Endothelial cell of umbilical vein (primary cell): ENCODE measurements at places on chromosomes 6 and 20. TPM values are rescaled to one million over a fixed set of nuclear protein-coding genes. Genes with fewer than 3 reads are reported as not detected.

The NOX3 gene
- total RNA-seq = not detected in 2 replicates

DNA sequence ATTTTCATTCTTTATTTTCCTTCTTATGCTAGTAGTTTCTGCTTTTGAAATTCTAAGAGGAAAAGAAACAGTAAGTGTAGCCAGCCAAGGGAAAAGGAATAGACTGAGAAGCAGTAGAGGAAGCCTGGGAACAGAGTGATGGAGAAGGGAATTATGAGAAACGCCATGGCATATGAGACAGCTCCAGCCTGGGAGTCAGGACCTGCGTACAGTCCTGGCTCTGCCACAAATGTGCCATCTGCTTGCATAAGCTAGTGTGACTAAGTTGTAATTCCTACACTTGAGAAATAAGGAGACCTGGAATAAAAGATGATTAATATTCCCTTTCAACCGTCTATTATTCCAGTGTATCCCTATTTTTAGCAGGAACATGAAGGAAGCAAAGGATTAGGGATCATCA is 47.5 kb downstream of the OSTM1 start:
- no peak overlapping the region for H3K27ac ChIP-seq
- H3K27me3 ChIP-seq = peaks cover 2% of the 10 kb centered on the region
- H3K4me3 ChIP-seq = no peak overlapping the region
- H3K4me1 ChIP-seq = no peaks in the 10 kb centered on the region

DNA sequence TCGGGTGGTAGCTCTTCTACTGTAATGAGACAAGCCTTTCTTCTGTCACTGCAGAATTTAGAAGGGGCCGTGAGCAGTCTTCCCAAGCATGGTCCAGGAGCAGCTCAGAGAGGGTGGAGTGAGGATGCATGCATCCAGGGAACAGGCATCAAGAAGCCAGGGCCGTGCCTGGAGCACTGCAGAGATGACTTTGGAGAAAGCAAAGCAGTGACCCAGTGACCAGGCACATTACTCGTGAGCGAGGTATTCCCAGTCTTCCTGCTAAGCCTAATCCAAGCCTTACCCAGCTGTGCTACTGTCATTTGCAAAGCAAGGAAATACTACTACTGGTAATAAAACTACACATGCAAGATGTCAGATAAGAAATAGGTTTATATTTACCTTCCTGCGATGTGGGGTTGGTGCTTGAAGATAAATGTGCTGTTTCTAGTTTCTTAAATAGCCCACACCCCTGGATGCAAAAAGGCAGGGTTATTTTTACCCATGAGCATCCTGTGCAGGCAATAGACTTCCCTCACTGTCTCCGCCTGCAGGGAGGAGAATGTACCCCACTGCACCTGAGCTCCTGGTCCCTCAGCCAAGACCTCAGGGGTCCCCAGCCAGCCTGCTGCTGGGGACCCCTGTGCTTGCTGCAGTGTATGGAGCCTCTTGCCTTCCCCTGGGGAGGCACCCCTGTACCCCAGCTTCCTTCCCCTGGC is 62.9 kb downstream of the SSR1 start:
- no peaks in the 10 kb centered on the region for H3K27me3 ChIP-seq
- no peaks in the 10 kb centered on the region for H3K4me1 ChIP-seq
- H3K4me3 ChIP-seq = no peak overlapping the region
- DNase-seq = no peak
- peaks cover 46% of the 10 kb centered on the region for H3K36me3 ChIP-seq

The TMEM242 gene
- total RNA-seq = 15.3 and 15.5 TPM in 2 replicates

DNA sequence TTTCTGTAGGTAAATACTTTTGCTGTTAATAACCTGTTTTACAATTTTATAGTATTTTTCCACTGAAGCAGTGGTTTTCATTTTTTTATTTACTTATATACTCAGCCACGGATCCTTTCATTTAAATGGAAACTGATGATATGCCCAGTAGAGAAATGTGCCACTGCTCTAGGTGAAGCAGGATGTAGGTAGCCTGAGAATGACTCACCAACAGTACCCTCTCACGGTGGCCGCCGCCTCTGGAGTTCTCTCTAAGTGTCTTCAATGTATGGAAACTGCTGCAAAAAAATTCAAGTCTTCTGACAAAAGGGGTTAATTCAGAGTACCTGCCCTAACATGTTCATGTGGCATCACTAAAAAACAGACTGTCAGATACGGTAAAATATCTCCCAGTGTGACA is 6.4 kb downstream of the EYA4 start:
- no peak for DNase-seq
- H3K27me3 ChIP-seq = peaks cover 60% of the 10 kb centered on the region
- H3K36me3 ChIP-seq = no peaks in the 10 kb centered on the region
- H3K27ac ChIP-seq = no peak overlapping the region

GRCh38 chr20:17138237-17138636 is 88.6 kb upstream of the PCSK2 start:
- H3K27me3 ChIP-seq = no peaks in the 10 kb centered on the region
- H3K4me1 ChIP-seq = no peaks in the 10 kb centered on the region
- no peak overlapping the region for H3K4me3 ChIP-seq
- H3K27ac ChIP-seq = no peak overlapping the region
- H3K36me3 ChIP-seq = no peaks in the 10 kb centered on the region

DNA sequence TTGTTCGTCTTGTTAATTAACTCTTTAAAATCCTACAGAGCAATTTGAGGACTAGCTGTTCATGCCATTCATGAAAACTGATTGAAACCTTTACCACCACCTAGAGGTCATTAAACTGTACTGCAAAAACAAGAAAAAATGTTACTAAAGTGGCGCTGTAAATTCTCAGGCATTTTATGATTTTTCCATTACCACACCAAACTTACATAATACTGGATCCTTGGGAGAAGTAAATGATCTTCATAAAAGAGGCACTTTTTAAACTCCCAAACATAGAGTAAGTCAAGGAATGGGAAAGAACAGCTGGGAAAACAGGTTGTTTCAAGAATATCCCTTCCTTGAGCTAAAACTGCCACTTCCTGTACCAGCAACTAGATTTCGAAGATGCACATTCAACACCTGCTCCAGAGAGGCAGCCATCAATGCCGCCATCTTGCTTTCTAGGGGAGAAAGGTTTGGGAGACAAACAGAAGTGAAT is 54.3 kb downstream of the MYLIP start:
- no peaks in the 10 kb centered on the region for H3K36me3 ChIP-seq
- DNase-seq = peak; percentile 65
- H3K27me3 ChIP-seq = peaks cover 14% of the 10 kb centered on the region
- H3K4me1 ChIP-seq = no peaks in the 10 kb centered on the region
- H3K27ac ChIP-seq = no peak overlapping the region

The PI16 gene
- not detected in 2 replicates for total RNA-seq

The SIRPB1 gene
- total RNA-seq = 6.5 and 9.5 TPM in 2 replicates

DNA sequence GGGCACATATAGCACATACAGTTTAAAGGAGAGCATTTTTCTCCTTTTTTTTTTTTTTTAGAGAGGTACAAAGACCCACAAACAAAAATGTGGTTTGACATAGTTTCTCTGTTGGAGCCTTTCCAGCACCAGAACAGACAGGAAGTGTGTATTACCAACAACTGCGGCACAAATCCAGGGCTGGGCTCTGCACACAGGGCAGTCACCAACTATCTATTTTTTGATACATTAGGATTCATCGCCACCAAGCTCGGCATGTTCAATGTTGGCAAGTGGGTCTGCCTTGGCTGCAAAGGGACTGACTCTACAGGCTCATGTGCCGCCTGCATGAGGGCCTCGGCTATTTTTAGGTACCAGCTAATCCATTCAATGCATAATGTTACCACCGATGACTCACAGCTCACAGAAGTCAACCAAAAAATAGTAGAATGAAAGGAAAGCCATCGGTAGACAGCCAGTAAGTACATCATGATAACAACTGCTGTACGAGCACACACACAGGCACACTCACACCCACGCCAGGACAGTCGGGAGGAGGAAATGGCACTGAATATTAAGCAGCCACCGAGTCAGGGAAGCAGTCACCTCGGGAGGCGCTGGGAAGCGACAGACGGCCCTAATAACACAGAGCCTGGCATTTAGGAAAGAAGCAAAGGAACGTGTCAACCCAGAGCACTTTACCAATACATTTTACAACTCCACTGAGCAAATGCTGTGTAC is 81.6 kb downstream of the GMPR start:
- H3K36me3 ChIP-seq = no peaks in the 10 kb centered on the region
- no peak overlapping the region for H3K4me3 ChIP-seq
- H3K27ac ChIP-seq = peak overlapping the region; percentile 87
- peak; percentile 95 for DNase-seq
- H3K4me1 ChIP-seq = peaks cover 15% of the 10 kb centered on the region

The SULF2 gene
- total RNA-seq = 140 and 160 TPM in 2 replicates

GRCh38 chr20:11352041-11352440 is 565.7 kb upstream of the BTBD3 start:
- no peaks in the 10 kb centered on the region for H3K4me1 ChIP-seq
- no peak overlapping the region for H3K27ac ChIP-seq
- H3K36me3 ChIP-seq = no peaks in the 10 kb centered on the region
- peaks cover 6% of the 10 kb centered on the region for H3K27me3 ChIP-seq
- no peak overlapping the region for H3K4me3 ChIP-seq
- no peak for DNase-seq

The ISM1 gene
- total RNA-seq = not detected in 2 replicates

- H3K4me1 ChIP-seq = peaks cover 18% of the 10 kb centered on the region
- no peak for DNase-seq
- no peak overlapping the region for H3K4me3 ChIP-seq
- no peaks in the 10 kb centered on the region for H3K27me3 ChIP-seq
- no peaks in the 10 kb centered on the region for H3K36me3 ChIP-seq
These were observed 13.7 kb downstream of the SOD2 start for GRCh38 chr6:159679091-159680077.

The SLC26A8 gene
- total RNA-seq = not detected in 2 replicates

DNA sequence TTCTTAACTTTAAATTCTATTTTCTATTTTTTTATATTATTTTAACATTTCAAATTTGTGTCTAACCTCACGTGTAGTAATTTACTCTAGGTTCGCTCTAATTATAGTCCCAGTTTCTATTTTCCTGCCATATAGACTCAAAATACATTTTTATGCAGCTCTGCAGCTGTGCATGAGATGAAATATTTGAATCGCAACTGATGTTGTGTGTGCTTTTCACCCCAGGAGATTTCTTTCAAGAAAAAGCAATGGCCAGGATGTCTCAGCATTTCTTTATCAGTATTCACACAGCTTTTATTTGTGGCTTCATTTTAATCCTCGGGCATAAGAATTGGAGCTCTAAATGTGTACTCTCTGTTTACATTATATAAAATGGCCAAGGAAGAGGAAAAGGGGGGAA is 157.6 kb downstream of the HDGFL1 start:
- H3K4me1 ChIP-seq = no peaks in the 10 kb centered on the region
- no peaks in the 10 kb centered on the region for H3K36me3 ChIP-seq
- no peak for DNase-seq

GRCh38 chr6:105934708-105935107 is 151.4 kb upstream of the PRDM1 start:
- DNase-seq = no peak
- no peaks in the 10 kb centered on the region for H3K27me3 ChIP-seq
- H3K4me3 ChIP-seq = no peak overlapping the region
- H3K4me1 ChIP-seq = no peaks in the 10 kb centered on the region
- H3K27ac ChIP-seq = no peak overlapping the region
- H3K36me3 ChIP-seq = no peaks in the 10 kb centered on the region

The AGER gene
- total RNA-seq = 12.0 and 18.5 TPM in 2 replicates

The OPN5 gene
- total RNA-seq = not detected in 2 replicates

GRCh38 chr6:113496166-113496565 is 361.0 kb upstream of the MARCKS start:
- H3K27me3 ChIP-seq = no peaks in the 10 kb centered on the region
- H3K27ac ChIP-seq = peak overlapping the region; percentile 100
- H3K36me3 ChIP-seq = no peaks in the 10 kb centered on the region
- H3K4me3 ChIP-seq = peak overlapping the region; percentile 49
- DNase-seq = peak; percentile 98
- peaks cover 33% of the 10 kb centered on the region for H3K4me1 ChIP-seq

DNA sequence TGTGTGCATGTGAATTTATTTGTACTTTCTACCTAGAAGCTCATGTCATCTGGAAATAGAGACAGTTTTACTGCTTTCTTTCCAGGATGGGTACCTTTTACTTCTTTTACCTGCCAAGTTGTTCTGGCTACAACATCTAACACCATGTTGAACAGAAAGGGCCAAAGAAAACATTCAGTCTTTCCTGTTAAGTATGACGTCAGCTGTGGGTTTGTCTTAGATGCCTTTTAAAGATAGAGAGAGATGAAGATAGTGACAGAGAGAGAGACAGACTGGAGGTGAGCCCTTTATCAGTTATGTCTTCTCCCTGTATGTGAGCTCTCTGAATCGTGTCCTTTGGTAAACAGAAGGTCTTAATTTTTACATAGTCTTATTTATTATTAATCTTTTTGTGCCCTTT is 3.4 kb upstream of the DACT2 start:
- H3K4me3 ChIP-seq = no peak overlapping the region
- peaks cover 11% of the 10 kb centered on the region for H3K4me1 ChIP-seq
- peaks cover 7% of the 10 kb centered on the region for H3K27me3 ChIP-seq

The SLC22A7 gene
- total RNA-seq = not detected in 2 replicates

GRCh38 chr20:46122071-46122470 is 4.0 kb downstream of the CD40 start:
- DNase-seq = peak; percentile 83
- H3K27me3 ChIP-seq = no peaks in the 10 kb centered on the region
- peaks cover 28% of the 10 kb centered on the region for H3K4me1 ChIP-seq
- no peak overlapping the region for H3K4me3 ChIP-seq

The CPNE5 gene
- total RNA-seq = 18.8 and 32.1 TPM in 2 replicates

The TMEM200A gene
- total RNA-seq = 0.74 and 0.75 TPM in 2 replicates

DNA sequence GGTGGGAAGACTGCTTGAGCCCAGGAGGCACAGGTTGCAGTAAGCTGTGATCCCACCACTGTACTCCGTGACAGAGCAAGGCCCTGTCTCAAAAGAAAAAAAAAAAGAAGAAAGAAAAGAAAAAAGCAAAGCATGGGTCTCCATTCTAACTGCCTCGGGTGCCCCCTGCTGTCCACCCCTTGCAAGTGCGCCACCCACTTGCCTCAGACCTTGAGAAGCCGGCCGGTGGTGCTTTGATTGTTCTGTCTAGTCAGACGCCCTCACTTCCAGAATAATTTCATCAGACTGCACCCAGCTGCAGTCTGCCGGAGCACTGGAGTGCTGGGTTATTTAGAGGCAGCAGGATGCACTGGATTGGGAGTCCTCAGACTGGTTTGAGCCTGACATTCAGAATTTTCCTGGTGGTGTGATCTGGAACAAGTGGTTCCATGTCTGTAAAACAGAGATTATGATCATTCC is 17.6 kb upstream of the TM9SF4 start:
- H3K27me3 ChIP-seq = peaks cover 8% of the 10 kb centered on the region
- H3K4me1 ChIP-seq = peaks cover 5% of the 10 kb centered on the region
- no peak overlapping the region for H3K27ac ChIP-seq
- DNase-seq = peak; percentile 78
- no peaks in the 10 kb centered on the region for H3K36me3 ChIP-seq

GRCh38 chr6:64502801-64503200 is 867.2 kb downstream of the PHF3 start:
- peaks cover 17% of the 10 kb centered on the region for H3K4me1 ChIP-seq
- no peaks in the 10 kb centered on the region for H3K27me3 ChIP-seq

The SLC35B2 gene
- 53.4 and 53.9 TPM in 2 replicates for total RNA-seq

The PHACTR1 gene
- 19.4 and 23.2 TPM in 2 replicates for total RNA-seq

DNA sequence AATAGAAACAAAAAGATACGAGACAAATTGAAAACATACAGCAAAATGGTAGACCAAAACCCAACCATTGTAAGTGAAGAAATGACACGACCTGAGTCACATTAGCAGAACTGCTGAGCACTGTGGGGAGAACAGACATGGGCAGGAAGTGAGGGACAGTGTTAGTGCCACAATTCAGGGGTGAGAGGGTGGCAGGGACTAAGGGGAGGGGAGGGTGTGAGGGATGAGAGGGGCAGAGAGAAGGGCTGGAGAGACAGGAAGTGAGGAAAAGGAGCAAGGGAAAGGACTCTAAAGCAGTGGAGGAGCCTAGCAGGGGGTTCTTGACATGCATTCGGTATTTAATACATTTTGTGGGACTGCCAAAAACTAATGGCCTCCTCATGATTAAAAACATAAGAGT is 45.0 kb upstream of the TRIM26 start:
- H3K27me3 ChIP-seq = peaks cover 32% of the 10 kb centered on the region
- no peak overlapping the region for H3K4me3 ChIP-seq
- no peak for DNase-seq
- H3K4me1 ChIP-seq = peaks cover 2% of the 10 kb centered on the region

The EEF1A2 gene
- 2.9 and 3.4 TPM in 2 replicates for total RNA-seq

The LHFPL5 gene
- not detected in 2 replicates for total RNA-seq

The HLA-DRB5 gene
- total RNA-seq = not detected in 2 replicates
